ENCODE measurements at places on chromosomes 5 and 9.

- peak; percentile 94 for DNase-seq
These were observed 38.4 kb downstream of the PRRX2 start for GRCh38 chr9:129703667-129704355.

DNA sequence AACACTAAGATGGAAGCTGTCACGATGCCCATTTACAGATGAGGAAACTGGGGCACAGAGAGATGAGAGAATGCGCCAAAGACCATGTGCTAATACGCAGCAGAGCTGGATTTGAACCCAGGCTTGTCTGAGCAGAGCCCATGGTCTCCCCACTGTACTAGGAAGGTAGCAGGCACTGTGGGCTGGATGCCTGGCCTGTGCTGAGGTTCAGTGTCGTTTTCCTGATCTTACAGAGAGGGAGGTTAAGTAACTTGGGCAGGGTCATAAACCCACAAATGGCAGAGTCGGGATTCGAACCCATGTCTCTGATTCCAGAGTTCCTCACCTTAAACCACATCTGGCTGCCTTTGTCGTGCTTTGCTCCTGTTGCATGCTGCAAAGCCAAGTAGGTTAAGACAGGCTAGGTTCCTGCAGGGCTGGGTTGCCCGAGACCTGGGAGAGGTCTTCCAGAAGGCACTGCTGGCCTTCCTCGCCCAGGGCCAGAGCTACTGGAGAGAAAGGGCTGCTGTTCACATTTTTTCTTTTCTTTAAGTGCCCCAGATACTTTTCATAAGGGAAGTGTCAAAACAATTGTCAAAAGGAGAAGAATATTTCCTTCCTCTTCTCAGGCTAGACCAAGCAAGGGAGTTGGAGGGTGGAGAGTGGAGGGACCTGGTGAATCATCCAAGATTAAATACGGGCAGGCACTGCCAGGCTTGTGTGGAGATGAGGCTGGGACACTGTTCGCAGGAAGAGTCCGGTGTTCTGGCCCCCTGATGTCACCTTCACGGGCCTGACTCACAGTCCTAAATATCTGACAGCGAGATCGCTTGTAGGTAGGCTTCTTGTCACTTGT, 3.2 kb downstream of the NEK6 start:
- DNase-seq: no peak

- DNase-seq: no peak
These were observed 47.3 kb upstream of the CDKN2AIPNL start for GRCh38 chr5:134459010-134459403.

DNA sequence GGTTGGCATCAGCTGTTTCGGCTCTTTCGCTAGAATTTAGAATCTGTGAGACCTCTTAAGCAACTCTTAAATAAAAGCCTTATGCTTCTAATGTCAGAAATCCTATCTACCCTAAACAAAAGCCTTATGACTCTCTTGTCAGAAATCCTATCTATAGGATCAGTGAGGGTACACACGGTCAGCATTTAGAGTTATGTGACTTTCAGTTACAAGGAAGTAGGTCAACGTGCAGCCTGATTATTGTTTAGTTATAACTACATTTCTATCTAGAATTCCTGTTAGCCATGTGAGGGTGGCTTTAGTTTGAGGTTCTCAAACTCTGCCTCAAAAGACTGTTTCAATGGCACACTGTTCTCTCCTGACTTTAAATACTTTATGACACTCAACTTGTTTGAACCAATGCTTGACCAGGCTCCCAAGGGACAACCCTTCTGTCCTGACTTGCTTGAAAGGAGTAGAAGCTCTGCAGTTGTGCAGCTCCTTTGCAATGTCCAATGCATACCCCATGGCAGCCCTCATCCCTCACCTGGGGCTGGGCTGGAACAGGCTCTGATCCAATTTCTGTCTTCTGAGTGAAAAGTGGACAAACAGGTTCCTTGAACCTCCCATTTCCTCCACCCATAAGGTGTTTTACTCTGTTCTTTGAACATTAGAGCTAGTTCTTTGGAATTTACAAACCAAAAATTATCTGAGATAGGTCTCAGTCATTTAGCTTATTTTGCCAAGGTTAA, 251.6 kb upstream of the PIK3R1 start:
- DNase-seq: no peak

DNA sequence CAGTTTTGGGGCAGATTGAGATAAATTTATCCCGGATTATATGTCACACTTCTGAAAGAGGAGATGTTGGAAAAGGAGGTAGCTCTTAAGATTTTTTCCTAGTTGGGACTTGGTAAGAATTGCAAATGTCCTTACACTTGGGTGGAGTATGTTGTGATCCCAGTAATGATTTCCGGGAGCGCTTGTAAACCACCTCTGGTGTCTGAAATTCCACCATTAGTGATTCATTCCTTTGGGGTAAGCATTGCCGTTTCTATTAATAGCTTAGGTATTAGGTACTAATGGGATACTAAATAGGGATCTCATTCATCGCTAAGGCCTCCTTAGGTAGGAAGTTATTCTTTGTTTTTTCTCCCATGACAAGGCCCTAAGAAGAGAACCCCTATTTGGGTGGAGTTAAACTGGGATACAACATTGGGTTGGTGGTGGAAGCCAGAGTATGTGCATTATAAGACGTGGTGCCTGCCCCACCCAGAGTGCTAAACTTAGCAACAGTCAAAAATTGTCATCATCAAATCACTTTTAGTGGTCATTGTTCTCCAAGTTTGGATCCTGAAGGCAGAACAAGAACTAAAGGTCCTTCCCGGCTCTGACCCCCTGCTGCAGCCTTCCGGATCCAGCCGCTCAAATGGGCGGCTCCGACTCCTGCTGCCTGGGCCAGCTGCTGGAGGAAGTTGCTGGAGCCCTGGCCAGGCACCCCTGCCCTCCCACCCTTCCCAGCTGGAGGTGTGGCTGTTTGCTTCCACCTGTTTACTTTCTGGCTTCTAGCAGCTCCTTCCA, 31.7 kb upstream of the DAB2IP start:
- no peak for DNase-seq

DNA sequence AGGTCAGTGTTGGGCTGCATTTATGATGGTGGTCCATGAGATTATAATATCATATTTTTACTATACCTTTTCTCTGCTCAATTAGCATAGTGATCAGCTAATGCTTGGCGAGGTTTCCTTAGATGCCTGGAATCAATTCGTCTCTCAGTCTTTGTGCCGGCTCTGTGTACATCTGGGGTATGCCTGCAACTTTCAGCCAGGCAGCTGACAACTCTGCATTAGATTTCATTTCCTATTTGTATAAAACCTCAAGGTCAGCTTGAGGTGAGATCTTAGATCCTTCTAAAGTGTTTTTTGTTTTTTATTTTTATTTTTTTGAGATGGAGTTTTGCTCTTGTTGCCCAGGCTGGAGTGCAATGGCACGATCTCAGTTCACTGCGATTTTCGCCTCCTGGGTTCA, 86.8 kb downstream of the MELK start:
- no peak for DNase-seq

- DNase-seq: peak; percentile 59
These were observed 125.9 kb upstream of the FSTL4 start for GRCh38 chr5:133738271-133738670.

DNA sequence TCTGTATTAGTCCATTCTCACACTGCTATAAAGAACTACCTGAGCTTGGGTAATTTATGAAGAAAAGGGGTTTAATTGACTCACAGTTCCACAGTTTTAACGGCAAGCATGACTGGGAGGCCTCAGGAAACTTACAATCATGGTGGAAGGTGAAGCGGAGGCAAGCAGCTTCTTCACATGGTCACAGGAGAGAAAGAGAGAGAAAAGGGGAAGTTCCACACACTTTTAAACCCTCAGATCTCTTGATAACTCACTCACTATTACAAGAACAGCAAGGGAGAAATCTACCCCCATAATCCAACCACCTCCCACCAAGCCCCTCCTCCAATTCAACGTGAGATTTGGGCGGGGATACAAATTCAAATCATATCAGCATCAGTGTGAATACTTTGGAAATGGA, 133.4 kb upstream of the SLC30A5 start:
- DNase-seq: no peak

DNA sequence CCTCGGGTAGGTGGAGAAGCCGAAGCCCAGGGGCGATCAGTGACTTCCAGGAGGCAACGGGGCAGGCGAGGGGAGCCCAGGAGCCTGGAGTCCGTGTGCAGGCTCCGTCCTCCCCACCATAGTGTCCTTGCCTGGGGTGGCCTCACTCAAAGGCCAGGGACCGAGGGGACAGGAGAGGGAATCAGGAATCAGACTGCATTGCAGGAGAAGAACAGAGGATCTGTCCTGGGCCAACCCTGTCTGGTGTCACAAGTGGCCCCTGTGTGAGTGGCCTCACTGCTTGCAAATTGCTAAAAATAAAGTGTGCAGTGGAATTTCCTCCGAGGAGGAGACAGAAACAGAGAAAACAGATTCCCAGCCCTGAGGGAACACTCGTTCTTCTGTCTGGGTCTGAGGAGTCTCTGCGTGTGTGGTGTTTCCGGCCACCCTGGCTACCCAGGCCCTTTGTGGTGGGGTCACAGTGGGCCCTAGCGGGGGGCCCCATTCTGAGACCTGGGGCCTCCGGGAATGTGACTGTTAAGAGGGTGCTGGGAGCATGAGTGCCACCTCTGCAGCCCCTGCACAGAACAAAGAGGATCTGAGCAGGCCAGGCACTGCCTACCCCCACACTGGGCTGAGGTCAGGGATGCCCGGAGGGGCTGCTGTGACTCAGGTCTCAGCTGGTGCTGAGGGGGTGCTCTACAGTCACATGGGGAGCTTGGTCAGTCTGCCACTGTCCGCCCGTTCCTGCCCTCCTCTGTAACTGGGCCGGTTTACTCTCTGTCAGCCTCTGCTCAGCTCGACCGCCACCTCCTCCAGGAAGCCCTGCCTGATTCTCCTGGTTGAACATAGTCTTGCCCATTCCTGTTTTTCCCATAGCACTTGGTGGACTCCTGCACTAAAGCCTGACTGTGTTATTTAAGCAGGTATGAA, 7.4 kb downstream of the TRAF1 start:
- no peak for DNase-seq

DNA sequence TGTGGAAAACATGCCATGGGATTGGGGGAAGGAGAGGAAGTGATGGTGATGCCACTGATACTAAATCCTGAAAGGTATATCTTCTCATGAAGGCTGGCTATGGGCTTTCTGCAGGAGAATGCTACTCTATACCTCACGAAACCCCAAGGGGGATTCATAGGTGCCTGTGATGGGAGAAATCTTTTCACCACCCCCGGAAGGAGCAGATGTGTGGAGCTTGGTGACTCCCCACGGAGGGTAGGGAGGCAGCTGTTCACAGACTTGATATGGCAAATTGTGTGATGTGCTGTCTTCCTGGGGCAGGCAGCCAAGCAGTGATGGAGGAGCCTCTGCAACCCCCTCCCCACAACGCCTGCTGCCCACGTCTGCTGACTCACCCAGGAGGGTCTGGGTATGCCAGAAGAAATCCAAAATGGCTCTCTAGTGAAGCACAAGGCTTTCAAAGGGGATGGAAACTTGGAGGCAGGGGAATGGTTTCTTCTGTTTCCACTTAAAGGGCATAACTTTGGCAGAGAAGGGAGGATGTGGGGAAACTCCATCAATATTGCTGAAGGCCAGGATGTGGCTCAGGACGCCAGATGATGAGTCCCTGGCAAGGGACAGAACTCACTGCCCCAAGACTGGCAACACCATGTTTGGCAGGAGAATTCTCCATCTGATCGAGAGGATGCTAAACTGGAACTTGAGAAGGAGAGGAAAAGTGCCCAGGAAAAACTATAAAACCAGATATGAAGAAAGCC, 188.3 kb downstream of the GABBR2 start:
- DNase-seq: no peak

GRCh38 chr9:35736201-35736633, 3.8 kb downstream of the CREB3 start:
- no peak for DNase-seq

- DNase-seq: no peak
These were observed 303.1 kb downstream of the DMRT2 start for GRCh38 chr9:1353291-1353690.

GRCh38 chr9:7983490-7983889, 183.9 kb upstream of the DMAC1 start:
- DNase-seq: no peak

DNA sequence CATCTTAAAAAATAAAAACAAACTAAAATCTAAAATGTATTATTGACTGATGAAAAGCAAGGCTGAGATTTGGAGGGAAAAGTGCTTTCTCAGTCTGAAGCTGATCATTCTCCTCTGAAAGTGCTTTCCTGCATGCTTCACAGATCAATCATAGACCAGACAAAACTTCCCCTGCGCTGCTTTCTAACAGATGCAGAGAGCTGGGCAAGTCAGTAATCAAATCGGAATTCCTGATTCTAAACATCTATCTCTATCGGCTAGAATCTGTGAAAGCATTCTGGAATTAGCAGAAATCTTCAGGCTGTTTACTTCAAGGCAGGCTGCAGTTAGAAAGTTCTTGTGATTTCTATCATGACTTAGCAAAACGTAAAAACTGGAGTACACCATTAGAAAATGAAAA, 15.6 kb upstream of the FAM81B start:
- no peak for DNase-seq

DNA sequence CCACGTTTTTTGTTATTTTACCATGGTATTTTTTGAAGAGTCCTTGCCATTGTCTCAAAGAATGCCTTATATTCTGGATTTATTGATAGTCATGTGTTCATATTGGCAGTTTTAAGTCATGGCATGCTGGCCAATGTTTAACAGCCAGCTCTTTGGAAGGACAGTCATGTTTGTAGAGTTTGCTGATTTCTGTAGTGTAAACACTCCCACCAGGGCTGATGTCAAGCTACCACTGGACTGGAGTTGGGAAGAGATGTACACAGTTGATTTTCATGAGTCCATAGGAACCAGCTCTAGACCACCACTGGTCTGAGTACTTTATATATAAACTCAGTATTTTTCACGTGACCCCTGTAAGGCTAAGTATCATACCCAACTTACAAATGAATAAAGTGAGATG, 125.2 kb upstream of the DHFR start:
- DNase-seq: no peak

- no peak for DNase-seq
These were observed 984.5 kb upstream of the CDH18 start for GRCh38 chr5:20972419-20972925.

- no peak for DNase-seq
These were observed 1.8 kb downstream of the LPCAT1 start for GRCh38 chr5:1521671-1522600.

DNA sequence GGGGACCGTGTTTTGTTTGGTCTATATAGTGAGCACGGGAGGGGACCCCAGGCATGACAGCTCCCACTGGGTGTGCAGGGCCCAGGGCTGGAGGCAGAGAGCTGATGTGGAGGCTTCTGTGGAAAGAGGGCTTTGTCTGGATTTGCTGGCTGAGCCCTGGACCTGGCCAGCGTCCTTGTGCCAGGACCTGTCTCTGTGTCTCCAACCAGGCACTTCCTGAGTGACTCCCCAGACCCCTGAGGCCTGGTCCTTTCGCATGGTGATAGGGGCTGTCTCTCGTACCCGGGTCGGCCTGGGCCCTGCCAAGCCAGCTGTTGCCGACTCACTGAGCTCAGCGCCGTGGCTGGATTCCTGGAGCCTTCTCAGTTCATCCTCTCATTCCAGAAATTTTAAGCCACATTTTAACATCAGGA, 77.6 kb downstream of the ADAMTS2 start:
- DNase-seq: peak; percentile 85

GRCh38 chr5:25649628-25650265, 1005.0 kb upstream of the CDH10 start:
- no peak for DNase-seq

Measured in lower leg skin (tissue), 4 donors.